Inflammatory macrophage (primary cell): ENCODE measurements at places on chromosomes 1 and 21.

- DNase-seq = peak; percentile 3
Measured at GRCh38 chr1:100249155-100249536, 488 bp downstream of the DBT start.

GRCh38 chr1:90922996-90923395 lies 98.8 kb downstream of the ZNF644 start:
- DNase-seq = no peak

- no peak for DNase-seq
Measured at GRCh38 chr1:38029081-38029681, 16.6 kb downstream of the UTP11 start.

- DNase-seq = peak; percentile 0
Measured at GRCh38 chr21:34986561-34987500, 62.3 kb downstream of the RUNX1 start.

- DNase-seq = no peak
Measured at GRCh38 chr1:219576931-219577730, 35.8 kb downstream of the ZC3H11B start.

DNA sequence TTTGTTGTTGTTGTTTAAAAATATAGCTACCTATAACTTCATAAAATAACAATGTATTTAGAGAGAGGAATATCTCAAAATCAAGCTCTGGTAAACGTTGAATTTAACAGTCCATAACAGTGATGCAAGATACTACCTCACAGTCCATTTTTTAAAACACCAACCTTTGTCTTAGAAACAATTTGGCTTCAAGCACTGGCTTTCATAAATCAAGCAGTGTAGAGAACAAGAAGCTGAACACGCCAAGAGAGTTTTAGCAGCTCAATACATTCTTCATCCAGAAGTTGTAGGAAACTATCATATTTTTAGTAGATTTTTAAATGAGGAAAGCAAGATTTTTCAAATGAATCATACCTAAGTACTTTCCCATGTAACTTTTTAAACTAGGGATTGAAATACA lies 334.3 kb upstream of the ADAMTS5 start:
- no peak for DNase-seq

DNA sequence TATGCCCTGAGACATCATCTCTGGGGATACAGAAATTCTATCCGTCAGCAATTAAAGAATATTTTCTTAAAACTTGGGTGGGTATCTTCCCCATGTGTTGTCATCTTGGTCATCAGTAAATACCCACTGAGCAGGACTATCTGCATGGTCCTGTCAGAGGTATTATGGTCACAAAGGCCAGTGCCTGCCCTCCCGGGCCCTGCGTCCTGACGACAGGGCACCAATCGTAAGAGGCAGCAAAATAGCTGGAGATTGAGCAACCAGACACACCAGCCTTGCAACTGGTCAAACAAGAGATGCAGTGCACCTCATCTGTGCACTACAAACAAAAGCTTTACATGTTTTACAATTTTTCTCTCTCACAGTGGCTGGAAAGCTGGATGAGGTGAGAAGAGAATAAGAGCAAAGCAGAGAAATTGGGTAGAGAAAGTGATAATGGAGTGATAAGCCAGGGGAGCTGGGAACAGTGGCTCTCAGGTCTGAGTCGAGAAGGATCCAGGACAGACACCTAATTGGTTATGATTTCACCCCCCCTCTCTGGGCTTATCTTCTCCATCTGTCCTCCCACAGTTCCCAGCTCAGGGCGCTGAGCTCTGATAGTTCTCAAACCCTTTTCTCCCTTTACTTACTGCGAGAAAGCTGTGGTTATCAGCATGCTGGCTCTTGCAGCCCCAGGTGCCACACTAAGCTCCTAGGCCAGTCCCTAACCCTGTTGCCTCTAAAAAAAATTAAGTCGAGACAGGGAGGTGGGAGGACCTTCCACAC lies 8.8 kb upstream of the SRP9 start:
- DNase-seq = no peak

DNA sequence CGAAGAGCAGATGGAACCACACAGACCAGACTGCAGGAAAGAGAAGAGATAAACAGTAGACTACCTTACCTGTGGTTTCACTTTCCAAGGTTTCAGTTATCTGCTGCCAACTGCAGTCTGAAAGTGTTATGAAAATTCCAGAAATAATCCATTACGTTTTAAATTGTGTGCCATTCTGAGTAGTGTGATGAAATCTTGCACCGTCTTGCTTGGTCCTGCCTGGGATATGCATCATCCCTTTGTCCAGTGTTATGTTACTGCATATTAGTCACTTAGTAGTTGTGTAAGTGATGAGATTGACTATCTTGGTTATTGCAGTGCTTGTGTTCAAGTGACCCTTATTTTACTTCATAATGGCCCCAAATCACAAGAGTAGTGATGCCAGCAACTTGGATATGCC lies 33.9 kb downstream of the DNAJC6 start:
- peak; percentile 14 for DNase-seq

DNA sequence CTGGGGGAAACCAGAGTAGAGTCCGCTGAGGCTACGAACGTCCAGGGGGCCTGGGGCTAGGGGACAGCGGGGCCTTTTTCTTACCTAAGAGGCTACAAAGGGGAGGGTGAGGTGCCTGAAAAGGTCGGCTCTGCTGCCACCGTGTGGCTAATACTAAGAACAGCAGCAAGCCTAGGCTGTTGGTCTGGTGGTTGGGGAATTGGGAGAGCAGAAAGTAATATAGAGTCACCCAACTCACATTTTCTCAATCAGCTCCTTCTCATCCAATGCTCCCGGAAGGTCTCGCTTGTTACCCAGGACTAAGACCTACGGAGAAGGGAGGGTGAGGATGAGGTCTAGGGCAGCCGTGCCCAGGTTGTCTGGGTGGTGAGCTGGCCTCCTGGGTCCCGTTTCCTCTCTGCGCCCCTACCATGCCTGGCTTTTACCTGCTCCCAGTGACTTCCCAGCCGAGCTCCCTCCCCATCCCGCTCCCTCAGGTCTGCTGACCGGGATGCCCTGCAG lies 9.3 kb downstream of the ARL8A start:
- peak; percentile 59 for DNase-seq

DNA sequence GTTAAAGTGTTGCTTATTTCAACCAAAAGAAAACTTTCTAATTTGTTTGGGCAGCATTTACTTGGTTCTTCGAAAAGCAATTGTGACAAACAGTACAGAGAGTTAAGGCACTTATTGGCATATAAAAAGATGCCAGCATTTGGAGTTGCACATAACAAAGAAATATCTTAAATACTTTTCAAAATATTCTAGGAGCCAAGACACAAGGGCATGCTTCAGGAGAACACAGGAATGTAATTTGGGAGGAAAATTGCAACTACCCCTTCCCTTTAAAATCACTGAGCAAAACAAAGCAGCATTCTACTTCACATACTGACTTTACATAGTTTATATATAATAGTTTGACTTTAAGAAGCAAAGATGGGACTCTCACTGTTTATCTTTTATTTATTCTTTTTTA lies 4.6 kb upstream of the TIE1 start:
- no peak for DNase-seq

GRCh38 chr1:165899461-165899941 lies 72.1 kb downstream of the UCK2 start:
- DNase-seq = no peak

- no peak for DNase-seq
Measured at GRCh38 chr1:112923959-112924349, 32.0 kb downstream of the SLC16A1 start.

DNA sequence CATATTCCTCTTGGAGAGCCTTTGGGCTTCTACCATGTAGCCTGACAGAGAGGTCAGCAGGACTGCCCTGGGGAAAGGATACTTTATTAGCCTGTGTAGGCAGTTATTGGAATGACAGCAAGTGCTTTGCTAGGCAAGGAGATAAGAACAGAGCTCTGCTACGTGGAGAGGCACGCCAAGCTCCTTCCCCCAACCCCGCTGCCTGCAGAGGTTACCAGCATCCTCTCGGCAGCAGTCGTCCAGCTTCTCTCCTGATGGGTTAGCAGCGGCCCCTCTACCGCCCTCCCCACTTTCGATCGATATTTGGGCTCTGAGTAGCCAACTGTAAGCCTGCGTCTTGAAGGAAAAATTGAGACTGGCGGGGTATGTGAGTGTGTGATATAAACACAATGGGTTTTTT lies 122.3 kb downstream of the DHRS3 start:
- no peak for DNase-seq

GRCh38 chr1:82464362-82465001 lies 663.7 kb downstream of the ADGRL2 start:
- DNase-seq = no peak

DNA sequence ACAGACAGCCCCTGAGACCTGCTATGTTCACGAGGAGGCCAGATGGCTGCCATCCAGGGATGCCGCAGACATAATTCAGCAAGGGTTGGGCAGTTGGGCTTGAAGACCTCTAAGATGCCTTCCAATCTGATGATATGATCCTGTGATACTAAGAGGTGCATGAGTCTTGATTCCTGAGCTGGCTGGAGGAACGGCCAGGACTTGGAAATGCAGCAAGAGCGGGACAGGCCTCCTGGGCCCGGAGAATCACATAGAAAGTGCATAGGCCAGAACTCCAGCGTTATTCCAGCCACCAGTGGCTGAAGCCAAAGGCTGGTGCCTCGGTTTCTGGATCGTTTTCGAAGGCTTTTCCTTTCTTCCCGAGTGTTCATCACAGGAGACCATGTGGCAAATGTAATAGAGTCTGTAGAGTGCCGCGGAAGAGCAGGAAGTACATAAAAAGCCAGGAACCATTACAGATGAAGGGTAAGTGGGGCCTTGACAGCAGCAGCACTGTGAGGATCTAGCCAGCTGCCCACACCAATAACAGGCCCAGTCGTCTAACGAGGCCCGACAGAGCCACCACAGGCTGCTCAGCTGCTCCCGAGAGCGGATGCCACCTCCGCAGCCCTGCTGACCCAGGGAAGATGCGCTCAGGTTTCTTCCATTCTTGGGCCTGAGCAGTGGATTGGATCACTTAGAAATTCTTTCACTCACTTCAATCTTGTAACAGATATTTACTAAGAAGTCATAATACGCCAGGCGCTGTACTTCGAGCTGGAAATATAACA lies 14.0 kb upstream of the LHX4 start:
- DNase-seq = no peak

DNA sequence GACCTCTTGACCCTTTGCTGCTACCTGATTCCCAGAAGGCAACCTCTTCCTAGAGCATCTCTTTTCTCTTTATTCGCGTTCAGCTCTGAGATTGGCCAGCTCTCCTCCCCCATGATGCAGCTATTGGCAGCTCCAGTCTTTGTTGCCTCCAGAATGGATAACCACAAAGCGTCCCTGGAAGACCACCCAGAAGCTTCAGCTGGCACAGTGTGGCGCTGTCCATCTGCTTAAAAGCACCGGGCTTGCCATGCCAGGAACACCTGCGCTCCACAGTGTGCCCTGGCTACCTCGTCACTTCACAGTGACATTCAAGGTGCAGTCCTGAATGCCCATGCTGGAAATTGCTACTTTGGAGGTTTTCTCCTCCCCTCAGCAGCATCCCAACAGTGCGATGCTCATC lies 353.9 kb downstream of the LMO4 start:
- no peak for DNase-seq

GRCh38 chr21:27681038-27681437 lies 714.1 kb upstream of the ADAMTS5 start:
- DNase-seq = no peak

GRCh38 chr1:3049905-3050304 lies 19.1 kb upstream of the PRDM16 start:
- no peak for DNase-seq

DNA sequence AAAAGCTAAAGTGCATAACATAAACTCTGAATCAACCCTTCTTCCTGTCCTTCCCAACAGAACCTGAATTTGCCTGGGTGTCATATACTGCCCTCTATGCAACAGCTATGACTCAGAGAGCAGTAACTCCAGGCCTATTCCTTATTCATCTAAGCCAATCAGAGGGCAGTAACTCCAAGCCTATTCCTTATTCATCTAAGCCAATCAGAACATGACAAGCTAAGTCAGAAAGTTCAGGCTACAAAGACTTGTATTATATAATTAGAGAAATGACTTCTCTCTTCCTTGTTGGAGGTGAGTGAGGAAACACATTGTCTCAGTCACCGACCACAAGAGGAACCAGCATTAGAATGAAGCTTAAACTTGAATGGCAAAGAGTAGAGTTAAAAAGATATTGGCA lies 26.2 kb upstream of the TADA1 start:
- DNase-seq = peak; percentile 97

DNA sequence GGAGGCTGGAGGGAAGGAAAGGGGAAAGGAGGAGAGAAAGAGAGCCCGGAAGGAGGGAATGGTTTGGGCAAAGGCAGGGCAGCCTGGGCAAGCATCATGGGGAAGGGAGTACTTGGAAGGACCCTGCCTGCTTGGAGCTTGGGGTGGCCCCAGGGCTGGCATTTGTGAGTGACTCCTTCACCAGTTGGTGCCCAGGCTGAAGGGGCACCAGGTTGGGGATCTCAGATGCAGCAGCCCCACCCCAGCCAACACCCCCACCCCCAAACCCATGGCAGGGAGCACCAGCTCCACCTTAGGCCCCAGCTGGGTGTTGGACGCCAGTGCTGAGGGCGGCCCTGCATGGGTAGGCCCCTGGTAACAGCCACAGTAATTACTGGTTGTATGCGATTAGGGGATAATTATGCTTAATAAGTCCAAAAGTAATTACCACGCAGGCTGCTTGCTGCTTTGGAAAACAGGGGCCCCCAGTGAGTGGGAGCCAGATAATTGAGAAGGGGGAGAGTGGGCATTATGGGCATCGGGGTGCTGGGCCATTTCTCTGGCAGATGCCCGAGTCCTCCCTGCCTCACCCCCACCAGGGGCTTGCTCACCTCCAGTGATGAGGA lies 78.3 kb downstream of the VWA5B1 start:
- no peak for DNase-seq

DNA sequence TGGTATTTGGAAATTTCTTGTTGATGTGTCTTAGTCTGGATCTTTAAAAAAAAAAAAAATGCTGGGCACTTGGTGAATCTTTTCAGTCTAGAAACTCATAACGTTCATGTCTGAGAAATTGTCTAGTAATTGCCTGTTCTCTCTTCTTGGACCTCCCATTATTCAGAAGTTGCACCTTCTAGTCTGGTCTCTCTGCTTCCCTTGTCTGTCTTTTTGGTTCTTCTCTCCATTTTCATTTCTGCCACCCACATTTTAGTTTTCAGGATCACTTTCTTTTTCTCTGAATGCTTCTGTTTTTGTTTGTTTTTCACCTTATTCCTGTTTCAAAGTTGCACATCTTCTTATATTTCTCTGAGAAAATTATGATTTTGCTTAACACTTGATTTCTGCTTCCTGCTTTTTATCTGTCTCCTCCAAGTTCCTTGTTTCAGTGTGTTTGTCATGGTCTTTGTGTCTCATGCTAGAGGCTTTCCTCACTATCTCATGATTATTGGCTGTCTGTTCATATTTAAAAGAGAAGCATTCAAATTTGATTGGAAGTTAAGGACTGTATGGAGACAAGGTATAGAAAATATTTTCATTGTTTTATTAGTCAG lies 21.3 kb downstream of the BACE2 start:
- DNase-seq = peak; percentile 4

DNA sequence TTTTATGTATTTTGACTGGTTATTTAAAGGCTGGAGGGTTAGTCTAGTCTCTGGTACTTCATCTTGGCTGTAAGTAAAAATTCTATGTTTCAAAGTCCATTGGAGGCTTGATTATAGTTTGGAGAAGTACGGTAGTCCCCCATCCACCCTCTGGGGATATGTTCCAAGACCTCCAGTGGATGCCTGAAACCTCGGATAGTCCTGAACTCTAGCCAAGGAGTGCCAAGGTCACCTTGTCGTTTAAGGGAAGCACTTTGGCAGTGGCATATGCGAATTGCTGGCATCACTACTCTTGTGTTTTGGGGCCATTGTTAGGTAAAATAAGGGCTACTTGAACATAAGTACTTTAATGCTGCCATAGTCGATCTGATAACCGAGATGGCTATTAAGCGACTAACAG lies 18.4 kb downstream of the CDC73 start:
- no peak for DNase-seq

GRCh38 chr1:62382658-62382955 lies 54.2 kb upstream of the USP1 start:
- no peak for DNase-seq
